ENCODE measurements at places on chromosomes 3 and 15.

DNA sequence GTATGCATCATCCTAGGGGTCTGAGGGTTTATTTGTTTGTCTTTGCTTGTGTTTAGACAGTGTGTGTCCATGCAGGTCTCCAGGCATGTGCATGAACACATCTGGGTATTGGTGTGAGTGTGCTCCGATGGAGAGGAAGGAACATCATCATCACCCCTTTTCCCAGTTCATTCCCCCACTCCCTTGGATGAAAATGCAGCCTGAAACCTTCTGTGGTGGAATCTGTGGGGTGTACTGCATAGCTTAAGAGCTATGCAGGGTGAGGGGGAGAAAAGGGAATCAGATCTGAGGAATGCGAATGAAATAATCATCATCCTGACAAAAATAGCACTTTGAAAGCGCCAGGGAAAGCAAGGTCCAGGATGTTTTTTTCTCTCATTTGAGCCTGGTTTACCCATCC lies 520.1 kb downstream of the NTRK3 start:
- DNase-seq = no peak

DNA sequence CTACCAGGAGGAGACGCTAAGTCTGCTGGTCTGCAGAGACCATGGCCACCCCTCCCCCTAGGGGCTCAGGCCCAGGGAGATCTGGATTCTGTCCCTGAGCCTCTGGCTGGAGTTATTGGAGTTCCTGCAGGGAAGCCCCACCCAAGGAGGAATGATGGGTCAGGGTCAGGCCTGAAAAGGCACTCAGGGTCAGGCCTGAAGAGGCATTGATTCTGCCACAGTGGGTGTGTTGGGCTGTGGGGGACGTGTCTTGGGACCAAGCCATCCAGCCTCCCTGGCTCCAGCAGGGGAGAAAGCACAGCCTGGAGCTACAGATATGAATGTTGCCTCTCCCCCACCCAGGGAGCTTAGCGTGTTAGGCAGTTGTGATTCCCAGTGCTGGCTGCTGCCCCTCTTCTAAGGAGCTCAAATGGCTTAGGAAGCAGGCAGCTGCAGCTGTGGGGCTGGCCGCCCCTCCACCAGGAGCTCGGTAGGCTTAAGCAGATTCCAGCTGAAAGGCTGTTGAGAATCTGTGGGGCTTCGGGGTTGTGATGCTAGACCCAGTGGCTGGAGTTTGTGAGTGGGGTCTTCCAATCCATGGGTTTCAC lies 176.7 kb downstream of the CHL1 start:
- peak; percentile 67 for DNase-seq

DNA sequence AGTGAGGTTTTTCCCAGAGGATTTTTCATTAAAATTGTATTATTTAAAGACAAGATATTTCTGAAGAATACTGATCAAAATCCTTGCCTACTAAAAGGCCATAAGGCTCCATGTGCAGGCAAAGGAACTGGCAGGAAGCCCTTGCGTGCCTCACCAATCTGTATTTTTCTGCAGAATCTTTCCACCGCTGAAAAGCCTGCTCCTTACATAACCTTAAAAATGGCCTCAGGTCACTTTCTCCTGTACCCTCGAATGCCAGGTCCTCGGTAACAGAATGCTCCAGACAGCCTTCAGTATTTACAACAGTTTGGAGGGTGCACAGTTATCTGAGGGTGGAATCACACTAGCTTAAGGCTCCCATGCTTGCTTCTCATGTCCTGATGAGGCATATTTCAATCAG lies 3.2 kb downstream of the MORC1 start:
- no peak for DNase-seq

DNA sequence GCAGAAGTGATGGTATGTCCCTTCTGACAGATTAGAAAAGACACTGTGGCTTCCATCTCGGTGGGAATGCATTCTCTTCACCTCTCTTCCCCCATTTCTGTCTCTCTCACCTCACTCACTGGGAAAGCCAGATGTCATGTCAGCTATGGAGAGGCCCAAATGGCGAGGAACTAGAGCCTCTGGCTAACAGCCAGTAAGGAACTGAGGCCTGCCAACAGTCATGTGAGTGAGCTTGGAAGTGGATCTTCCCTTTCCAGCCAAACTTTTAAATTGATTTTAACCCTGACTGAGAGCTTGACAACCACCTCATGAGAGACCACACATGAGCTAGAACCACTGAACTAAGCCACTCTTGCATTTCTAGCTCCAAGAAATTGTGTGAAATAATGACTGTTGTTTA lies 35.2 kb upstream of the CDAN1 start:
- DNase-seq = no peak

DNA sequence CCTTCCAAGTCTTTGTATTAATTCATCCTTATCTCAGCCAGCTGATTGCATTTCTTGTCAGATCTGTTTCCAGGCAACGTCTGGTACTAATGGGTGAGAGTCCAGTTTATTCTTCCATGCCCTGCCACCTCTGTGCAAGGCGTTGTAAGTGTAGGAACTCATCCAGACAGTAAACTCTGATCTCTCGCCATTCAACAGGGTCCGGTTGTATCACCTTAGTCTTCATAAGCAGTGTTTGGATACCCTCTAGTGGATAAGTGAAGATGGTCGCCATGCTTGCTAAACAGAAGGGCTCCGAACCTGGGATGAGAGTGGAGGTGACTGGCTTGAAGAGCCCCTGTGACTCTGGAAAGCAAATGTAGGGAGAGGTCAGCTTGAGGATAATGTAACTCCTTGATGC lies 51.6 kb upstream of the CMTM7 start:
- peak; percentile 70 for DNase-seq

DNA sequence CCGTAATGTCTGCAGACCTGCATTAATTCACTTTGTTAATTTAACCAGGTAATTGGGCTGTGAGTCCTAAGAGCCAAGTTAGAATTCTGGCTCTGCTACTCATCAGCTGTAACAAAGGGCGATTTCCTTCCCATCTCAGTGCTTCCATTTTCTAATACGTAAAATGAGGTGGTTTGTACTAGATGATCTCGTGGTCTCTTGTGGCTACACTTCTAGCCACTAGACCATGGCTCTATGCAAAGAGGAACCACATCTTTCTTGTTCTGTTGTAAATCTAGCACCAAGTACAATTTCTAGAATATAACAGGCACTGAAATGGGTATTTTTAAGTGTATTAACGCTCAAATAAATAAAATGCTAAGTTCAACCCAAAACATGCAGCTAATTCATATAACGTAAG lies 174.4 kb upstream of the THBS1 start:
- DNase-seq = no peak

GRCh38 chr3:10361375-10361774 lies 40.5 kb upstream of the SEC13 start:
- no peak for DNase-seq

DNA sequence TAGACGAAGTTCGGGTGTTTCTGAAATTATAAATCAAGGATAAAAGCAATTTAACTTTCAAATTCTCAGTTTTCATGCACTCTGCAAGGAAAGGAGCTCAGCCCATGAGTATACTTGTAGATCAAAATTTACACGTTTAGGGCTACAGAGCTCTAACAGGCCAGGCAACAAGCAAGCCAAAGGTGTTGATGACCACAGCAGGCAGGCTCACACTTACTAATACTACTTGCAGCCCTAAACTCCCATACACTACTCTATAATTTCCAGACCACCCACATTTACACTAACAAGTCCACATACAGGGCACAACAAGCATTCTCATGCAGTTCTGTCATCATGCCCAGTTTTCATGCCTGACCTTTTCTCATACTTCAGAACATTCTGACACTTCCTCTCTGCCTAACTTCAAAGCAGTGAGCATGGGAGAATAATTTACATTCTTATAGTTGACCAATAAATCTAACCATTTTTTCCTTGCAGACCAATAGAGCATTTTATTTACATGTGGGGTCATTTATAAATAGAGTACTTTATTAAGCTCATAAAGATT lies 124.7 kb upstream of the FRMD4B start:
- peak; percentile 13 for DNase-seq

GRCh38 chr3:128875556-128876120 lies 3.8 kb upstream of the ACAD9 start:
- no peak for DNase-seq

All from umbilical cord (tissue), 2 donors.